ENCODE measurements at places on chromosomes 1 and 21. TPM values are rescaled to one million over a fixed set of nuclear protein-coding genes. Genes with fewer than 3 reads are reported as not detected.

Gene EEIG2
- total RNA-seq = 21.4 TPM

Gene CLIC6
- 0.96 TPM for total RNA-seq

Gene C2CD4D
- 1.0 TPM for total RNA-seq

Gene SLC2A5
- total RNA-seq = 7.8 TPM

DNA sequence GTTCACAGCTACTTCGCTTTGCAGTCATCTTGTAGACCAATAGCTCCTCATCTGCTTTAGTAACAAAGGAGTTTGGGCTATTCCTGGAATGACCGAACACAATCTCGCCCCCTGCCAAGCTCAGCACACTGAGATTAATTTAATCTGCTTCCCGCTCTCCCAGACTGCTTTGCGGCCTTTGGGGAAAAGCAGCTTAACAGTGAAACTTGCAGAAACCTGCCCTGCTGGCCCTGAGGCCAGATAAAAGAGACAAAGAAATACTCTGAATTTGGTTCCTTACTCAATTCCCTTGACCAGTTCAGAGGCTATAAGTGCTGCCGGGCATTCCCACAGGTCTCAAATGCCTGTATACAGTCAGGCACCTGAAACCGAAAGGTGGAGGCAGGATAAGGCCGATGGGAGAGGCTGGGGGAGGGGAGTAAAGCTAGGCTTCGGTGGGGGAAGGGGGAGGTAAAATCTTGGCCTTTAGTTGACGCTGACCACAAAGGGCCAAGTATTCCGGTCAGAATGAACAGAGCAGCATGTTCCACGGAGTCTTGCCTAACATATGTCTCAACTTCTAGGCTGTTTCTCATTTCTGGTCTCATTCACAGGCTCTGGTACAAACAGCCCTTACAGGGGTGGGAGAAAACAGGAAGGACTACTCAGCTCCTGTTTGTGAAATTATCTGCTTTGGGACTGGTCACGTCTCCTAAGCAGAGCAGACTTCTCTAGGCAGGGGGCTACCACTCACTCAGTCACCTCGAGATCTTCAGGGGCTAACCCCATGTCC, 17.7 kb upstream of the A3GALT2 start:
- no peak for DNase-seq

DNA sequence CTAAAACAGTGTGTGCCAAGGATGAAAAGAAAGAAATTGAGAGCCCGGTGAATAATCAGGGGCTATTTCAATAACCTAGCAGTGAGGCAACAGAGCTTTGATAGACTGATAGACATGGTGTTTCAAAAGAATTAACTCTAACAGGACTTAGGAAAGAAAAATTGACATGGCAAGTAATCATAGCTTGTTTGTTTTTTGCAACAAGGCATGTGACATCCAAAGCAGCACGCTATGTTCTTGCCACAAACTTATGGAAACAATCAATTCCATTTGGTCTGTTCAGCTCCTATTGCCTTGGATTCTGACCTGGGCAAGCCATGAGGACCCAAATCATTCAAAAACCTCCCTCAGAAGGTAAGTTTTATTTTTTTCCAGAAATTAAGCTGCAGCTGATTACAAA, 608.5 kb downstream of the SMYD3 start:
- no peak for DNase-seq

- no peak for DNase-seq
Observed at GRCh38 chr1:67973051-67973450, 77.4 kb downstream of the DIRAS3 start.

DNA sequence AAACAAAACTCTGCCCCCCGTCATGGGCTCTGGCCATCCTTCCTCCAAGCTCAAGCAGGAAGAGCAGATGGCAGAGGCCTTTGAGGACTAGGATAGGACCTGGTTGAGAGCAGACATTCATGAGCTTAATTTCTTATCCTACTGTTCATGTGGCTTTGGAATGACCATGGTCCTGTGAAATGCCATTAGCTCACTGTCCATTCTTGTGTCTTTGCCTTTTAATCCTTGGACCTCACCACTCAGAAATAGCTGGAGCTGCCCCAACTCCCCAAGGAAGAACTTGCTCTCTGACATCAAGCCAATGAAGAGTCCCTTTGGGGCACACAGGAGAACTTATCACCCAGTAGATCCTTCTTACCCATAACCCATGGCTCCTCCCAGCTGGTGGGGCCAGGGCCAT, 11.6 kb upstream of the FAM20B start:
- DNase-seq = no peak

DNA sequence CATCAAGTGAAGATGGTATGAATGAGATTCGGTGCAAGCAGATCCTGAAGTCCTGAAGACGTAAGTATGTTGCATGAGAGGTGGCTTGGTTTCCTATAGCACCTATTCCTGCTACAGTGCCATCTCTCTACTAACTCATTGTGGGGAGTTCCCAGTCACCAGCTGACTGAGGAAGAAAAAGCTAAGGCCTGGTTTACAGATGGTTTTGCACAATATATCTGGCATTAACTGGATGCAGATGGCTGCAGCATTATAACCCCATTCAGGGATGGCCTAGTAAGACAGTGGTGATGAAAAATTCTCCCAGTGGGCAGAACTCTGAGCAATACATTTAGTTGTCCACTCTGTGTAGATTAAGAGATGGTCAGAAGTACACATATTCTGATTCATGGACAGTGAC, 36.7 kb downstream of the RTCA start:
- no peak for DNase-seq

DNA sequence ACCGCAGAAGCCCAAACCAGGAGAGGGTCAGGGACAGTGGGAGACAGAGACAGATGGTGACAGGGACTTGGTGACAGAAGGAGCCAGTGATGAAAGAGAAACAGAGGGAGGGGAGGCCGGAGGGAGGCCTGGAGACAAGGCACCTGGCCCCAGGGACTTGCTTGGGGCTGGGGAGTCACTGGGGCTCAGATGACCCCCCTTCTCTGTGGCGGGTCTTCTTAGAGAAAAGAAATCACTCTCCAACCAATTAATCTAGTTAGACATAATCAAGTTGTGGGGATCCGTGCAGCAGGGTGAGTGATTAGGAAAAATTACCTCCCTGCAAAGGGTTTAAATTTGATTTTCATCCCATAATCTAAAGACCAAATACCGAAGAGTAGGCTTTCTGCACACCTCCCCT, 519.8 kb downstream of the PTPRU start:
- DNase-seq = no peak

GRCh38 chr1:194846488-194846887, 1660.1 kb upstream of the B3GALT2 start:
- DNase-seq = no peak

GRCh38 chr1:197937381-197937780, 20.2 kb downstream of the LHX9 start:
- DNase-seq = no peak
